ENCODE measurements at places on chromosomes 6 and 20. TPM values are rescaled to one million over a fixed set of nuclear protein-coding genes. Genes with fewer than 3 reads are reported as not detected.

The PRICKLE4 gene
- total RNA-seq: not detected

The PBX2 gene
- 84.4 TPM for total RNA-seq

The GGTLC1 gene
- total RNA-seq: not detected

The VSX1 gene
- total RNA-seq: not detected

The SDCBP2 gene
- total RNA-seq: 2.2 TPM

The CRISP2 gene
- not detected for total RNA-seq

The CABLES2 gene
- total RNA-seq: 21.9 TPM
